Esophagus squamous epithelium (tissue), 5 donors: ENCODE measurements at places on chromosomes 13 and 19. TPM values are rescaled to one million over a fixed set of nuclear protein-coding genes. Genes with fewer than 3 reads are reported as not detected.

The SLC6A16 gene
- not detected for total RNA-seq

The KIR2DL4 gene
- not detected for total RNA-seq

The CBLC gene
- total RNA-seq, result 26.9 TPM

The KIR2DL3 gene
- not detected for total RNA-seq

The DNAAF3 gene
- 1.7 TPM for total RNA-seq
